ENCODE measurements at places on chromosomes 7 and 10.

GRCh38 chr7:66039094-66039670 is 36.4 kb upstream of the ASL start:
- no peak for DNase-seq

DNA sequence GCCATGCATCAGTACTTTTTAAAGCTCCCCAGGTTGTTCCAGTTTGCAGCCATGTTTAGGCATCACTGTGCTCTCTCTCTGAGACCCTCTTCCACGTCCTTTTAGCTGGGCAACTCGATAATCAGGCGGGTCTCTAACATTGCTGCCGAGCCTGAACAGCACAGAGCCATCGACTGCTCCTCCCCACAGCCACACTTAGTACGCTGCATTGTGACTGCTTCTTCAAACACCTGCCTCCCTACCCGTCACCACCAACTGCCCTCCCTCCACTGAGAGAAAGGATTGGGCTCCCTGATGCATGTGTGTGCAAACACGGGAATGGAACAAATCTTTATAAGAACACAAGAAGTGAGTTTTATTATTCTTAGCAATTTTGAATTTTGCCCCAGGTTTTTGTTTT is 11.4 kb upstream of the TACR2 start:
- DNase-seq, result no peak

DNA sequence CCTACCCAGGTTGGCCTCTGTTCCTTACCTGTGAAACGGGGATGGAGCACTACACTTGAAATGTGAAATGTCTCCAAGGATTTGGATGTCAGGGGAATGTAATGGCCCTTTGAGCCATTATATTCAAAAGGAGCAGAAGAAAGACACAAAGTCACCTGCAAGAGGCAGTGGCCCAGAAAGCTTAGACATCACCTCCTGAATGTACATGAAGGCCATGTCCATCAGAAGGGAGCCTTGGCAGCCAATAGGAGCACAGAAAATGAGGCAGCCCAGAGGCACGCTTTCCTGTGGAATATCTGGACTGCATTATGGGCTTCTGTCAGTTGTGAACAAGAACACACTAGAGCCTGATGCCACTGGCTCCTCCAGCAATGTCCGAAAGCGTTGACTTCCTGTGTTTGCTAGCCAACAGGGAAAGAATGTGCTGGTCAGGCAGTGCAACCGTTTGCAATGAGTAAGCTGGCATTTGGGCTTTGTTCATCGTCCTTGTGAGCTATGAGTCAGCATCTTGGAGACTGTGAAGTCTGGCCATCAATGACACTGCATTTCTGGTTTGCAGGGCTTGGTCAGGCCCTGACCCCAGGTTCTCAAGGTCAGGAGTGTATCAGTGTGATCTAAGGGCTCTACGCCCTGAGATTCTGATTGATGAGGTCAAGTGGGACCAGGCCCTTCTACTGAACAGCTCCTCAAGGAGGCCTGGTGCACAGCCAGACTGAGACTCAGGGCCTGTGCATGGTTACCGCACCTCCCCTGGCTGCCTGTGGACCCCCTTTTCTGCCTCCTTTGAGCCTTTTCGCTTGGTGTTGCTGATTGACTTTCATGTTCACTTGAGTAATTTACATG is 222.4 kb downstream of the RPS24 start:
- DNase-seq, result peak; percentile 95

DNA sequence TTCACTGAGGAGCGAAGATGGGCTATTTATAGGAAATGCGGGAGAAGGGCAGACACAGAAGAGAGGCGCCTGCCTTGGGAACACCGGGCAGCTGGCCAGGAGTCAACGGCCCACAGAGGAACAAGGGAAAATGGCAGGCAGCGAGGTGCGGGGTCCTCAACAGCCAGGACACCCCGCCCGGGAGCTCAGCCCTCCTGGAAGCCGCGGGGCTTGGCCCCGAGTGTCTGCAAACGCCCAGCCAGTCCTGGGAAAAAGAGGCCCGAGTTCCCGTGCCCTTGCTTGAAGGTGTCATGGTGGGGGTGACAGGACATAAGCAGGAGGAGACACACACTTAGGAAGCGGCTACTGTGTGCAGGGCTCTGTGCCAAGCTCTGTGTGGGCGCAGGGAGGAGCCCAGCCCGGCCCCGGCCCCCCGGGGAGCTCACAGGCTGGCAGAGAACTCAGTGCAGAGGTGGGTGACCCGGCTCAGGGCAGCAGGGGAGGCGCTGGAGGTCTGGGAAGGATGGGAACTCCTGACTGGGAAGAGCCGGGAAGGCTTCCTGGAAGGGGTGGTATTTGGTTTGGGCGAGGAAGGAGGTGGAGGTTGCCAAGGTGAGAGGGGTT is 79.9 kb downstream of the ELFN1 start:
- DNase-seq, result no peak

- no peak for DNase-seq
Measured at GRCh38 chr10:120819366-120819765, 31.8 kb upstream of the WDR11 start.

GRCh38 chr7:90842430-90842788 is 246.3 kb downstream of the CDK14 start:
- DNase-seq, result no peak

DNA sequence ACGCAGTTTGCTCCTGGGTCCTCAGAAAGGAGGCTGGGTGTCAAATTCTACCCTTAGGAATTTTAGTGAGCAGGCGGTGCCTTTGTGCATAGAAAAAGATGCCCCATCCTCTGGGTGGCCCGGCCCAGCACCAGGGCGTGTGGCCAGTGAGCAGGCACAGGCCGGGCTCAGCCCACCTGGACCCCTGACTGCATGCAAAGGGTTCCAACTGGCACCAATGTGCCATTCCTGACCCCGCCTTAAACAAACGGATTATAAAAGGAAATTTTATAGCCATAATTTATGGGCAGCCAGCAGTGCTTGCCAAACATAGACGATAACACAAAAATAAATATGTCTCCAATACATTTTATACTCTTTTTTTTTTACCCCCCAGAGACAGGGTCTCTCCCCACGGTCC is 40.1 kb upstream of the GNA12 start:
- DNase-seq, result no peak

DNA sequence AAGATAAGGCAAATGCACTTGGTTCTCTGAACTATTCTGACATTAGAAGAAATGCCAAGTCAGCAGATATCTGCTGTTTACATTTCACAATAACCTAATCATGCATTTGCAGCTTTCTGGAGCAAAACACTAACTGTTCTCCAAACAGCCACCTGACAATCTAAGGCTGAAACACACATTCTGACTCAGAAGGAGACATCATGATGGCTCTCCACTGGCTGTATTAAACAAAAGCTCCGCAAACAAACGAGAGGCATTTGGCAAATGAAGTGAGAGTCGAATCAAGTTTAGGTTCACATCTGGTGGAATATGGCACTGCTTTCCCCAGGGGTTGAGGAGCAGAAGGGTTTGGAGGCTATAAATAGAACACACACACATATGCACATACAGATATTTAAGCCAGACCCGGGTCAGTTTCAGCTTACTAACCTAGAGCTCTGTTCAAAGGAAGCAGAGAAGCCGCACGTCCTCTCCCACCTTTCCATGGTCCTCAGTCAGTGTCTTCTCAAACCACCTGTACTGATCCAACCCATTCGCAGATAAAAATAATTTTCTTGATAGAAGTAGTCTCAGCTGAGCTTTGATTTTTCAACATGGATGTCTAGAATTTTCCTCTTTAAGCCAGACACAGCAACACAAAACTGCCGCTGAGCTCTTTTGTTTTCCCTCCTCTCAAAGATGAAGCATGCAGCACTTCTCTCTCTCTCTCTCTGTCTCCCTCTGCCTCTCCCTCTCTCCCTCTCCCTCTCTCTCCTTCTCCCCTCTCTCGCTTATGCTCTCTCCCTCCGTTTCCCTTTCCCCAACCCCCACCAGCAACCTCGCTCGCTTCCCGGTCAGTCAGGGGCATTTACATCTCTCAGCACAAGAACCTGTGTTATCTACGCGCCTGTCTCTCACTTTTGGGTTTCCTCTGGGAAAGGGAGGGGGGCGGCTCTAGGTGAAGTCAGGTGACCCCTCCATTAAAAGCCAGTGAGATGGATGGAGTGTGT is 682.8 kb downstream of the MAGI2 start:
- no peak for DNase-seq

DNA sequence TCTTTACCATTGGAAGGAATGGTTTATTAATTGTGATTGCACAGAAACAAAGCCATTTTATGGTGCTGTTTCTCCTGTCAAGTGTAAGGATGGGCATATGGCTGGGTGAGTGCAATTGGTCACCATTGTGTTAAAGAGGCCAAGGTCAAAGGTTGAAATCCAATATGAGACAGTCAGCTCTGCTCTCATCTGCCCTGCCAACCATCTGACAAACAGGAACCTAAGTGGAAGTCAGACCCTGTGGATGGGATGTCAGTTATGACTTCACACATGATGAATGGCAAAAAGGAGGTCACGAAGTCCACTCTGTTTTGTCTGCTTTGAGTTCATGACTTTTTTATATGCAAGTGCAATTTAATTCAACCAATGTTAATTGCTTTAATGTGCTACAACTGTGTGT is 172.7 kb upstream of the TMEM229A start:
- no peak for DNase-seq

DNA sequence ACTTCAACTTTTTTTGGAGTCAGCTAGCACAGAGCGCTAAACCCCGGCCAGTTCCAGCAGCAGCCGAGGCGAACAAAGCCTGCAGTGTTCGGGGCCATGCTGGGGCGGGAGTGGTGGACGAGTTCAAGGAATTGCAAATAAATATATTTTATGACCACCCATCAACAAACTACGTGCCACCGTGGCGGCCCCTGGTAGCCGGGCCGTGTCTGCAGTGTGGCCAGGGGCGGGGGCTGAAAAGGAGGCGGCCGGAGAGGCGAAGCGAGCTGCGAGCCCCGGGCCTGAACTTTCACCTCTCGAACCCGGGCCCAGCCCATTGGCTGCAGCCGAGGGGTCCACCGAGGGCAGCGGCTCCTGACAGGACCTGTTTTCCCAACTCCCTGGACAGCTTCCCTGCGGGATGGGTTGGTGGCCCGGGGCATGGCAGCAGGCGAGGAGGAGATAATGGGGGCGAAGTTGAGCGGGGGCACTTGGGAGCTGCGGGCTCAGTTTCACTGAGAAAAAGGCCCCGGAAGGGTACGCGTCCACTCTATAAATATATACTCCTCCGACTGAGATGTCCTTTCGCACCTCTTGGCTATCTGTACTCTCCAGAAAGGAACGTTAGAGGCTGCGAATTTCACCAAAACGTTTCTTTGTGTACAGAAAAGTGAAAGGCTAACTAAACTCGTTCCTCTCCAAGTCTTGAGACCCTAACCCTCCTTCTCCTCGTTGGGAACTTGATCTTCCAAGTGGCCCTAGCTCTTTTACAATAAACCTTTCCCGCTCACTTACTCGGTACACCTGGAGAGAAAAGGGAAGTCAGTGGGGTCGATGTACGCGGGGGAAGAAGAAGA is 164.6 kb upstream of the PPP1R3A start:
- no peak for DNase-seq
